ENCODE measurements at places on chromosomes 2 and 18.

DNA sequence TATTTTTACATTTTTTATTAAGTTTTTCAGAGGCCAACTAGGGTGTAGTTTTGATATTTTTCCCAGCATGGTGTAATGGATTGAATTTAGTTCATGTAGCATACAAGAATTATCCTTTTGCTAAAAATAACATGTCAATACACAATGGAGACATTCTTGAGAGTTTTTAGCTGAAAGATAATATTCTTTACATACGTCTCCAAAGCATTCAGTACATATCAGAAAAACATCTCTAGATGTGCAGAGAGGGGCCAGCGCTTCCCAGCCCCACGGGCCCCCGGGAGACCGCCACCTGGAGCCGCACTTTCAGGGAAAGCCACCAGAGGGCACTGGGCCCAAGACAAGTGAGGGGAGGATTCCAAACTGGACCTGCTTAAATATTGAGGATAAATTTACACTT lies 499.4 kb downstream of the GALR1 start:
- no peak for DNase-seq

DNA sequence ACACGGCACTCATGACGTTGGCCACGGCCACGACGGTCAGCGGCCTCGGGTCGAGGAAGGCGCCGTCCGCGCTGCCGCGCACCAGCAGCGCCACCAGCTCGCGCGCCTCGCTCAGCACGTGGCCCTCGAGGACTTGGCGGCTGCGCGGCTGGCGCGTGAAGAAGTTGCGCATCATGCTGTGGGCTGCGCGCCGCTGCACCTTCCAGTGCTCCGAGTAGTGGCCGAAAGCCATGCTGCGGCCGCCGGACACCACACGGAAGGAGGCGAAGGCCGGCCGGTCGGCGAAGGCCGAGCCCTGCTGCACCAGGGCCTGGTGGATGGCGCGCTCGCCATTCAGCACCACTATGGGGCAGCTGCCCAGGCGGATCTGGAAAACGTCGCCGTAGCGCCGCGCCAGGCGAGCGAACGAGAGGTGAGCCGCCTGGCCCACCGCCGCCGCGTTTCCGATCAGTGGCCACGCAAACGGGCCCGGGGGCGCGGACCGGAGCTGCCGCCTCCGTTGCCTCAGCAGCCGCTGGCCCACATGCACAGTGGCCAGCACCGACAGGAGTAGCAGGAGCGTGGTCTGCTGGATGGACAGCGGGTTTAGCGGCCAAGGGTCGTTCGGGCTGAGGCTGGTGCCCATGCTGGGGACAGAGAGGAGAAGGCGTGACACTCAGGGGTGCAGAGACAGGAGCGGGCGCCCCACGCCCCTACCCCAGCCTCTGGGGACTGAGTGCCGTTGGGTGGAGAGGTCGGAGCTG lies 1.0 kb downstream of the CYP1B1 start:
- peak; percentile 33 for DNase-seq

GRCh38 chr2:118114863-118115262 lies 26.6 kb downstream of the INSIG2 start:
- no peak for DNase-seq

DNA sequence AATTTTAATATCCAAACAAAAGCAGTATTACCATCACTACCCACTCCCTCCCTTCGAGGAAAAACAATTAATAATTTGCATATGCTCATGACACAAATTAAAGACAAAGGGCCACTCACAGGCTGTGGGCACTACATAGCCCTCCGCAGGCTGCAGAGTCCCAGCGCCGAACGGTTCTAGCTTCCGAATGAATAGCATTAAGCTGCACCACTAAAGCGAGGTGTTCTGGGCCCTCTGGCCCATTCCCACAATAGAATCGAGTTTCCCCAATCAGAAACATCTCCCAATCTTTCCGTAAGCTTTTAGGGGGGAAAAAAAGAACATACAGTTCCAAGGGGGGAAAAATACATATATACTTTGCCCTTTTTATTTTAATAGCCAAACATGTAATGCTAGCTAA lies 14.5 kb upstream of the SIX3 start:
- DNase-seq: no peak

DNA sequence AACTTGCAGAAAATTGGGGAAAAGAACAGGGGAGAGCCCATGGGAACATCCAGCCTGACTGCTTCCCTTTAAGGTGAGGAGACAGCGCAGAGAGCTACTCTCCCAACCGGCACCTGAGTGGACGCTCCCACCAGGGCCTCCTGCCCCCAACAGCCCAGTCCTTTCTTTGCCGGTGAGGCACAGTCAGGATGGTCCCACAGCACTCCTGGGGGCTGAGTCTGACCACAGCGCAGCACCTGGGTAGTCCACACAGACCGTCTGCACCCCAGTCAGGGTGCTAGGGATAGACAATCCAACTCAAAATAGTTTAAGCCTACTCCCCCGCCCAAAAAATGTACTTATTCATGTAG lies 74.5 kb downstream of the MEX3C start:
- no peak for DNase-seq

DNA sequence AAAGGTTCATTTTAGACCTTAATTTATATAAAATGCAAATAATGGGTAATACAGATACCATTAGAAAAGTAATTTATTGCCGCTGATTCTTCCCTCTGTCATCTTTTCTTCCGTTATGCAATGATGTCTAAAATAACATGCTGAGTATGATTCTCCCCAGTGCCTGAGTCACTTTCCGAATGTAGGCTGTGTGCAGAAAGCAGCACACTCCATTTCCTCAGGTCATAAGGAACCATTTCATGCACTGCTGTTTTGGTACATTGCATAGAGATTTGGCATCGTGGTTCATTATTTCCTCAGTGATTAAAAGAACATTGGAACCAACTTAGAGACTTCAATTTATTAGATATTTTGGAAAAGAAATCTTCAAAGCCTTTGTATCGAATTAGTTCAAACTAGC lies 173.5 kb downstream of the CDH2 start:
- DNase-seq: no peak

DNA sequence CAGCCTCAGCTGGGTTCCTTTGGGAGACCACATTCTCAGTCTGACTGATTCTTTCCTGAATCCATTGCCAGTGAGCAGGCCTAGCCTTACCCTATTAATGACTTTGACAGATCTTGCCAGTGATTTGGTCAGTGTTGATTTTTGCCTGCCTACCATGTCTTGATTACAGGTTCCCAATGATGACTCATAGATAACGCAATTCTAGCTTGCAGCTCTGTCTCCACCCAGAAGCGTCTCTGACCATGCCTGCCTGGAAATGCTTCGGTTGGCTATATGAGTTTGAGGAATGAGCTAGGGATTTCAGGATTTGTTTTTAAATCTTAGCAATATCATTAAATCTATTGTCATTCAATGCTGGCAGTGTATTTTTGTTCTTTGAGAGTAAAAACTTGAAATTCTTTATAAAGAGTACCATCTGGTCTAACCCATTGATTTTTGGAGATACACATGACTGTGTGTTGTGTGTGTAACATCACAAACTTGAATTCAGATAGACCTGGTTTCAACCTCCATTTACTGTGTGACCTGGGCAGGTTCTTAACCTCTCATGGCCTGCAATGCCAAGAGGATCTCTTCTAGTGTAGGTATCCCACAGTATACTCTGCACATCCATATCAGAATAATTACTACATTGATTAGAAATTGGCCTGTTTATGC lies 57.0 kb downstream of the CCDC150 start:
- no peak for DNase-seq

GRCh38 chr2:175567435-175568061 lies 386.0 kb upstream of the ATP5MC3 start:
- no peak for DNase-seq

DNA sequence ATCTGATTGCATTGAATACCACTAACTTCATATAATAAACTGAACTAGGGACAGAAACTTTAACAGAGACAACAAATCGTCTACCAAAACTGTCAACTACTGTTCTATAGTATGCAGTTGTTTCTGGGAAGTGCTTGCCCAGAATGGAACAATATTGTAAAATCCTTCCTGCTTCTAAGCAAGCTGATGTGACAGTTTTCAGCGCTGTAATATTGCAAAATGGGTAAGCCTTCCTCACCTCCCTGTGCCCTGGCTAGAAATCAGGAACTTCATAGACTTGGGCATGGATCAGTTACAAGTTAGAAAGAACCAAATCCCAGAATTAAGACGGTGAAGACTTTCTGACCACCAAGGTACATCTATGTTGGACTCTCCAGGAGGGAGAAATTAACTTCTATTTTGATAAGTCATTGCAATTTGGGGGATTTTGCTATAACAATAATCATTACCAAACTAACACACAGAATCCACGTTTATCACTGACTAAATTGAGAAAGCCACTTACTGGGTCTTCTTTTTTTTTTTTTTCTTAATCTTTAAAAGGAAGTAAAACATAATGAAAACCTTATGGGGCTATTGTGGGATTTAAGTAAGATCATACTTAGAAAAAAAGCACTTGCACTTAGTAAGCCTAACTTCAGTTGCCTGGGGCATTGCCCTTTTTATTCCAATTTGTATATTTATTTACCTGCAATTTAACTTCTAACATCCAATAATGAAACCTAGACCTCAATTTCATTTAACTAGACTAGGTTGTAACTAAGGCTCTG lies 261.5 kb downstream of the TRIB2 start:
- no peak for DNase-seq

- no peak for DNase-seq
These were observed 38.5 kb downstream of the ANO7 start for GRCh38 chr2:241226723-241227572.

DNA sequence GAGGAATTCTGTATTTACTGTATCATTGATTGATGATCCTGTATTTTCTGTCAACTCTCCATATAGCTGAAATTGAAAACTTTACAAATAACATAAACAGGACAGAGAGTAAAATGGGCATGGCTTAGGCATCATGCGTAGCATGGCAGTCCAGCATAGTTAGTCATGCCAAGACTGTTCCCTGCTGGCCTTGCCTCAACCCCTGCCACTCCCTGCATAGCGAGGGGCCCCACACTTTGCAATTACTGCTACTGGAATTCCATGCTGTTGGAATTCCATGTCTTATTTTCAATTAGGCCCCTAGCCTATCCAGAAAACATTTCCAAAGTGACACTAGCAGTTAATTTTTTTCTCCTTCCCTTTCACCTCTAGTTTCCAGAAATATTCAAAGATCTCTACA lies 15.1 kb upstream of the SOX11 start:
- no peak for DNase-seq

GRCh38 chr18:52484977-52485376 lies 145.0 kb downstream of the DCC start:
- DNase-seq: no peak

GRCh38 chr18:59640721-59641120 lies 56.5 kb downstream of the CCBE1 start:
- DNase-seq: no peak

GRCh38 chr18:6865251-6865650 lies 135.7 kb downstream of the ARHGAP28 start:
- DNase-seq: no peak

GRCh38 chr2:61662990-61663389 lies 124.8 kb upstream of the XPO1 start:
- no peak for DNase-seq

DNA sequence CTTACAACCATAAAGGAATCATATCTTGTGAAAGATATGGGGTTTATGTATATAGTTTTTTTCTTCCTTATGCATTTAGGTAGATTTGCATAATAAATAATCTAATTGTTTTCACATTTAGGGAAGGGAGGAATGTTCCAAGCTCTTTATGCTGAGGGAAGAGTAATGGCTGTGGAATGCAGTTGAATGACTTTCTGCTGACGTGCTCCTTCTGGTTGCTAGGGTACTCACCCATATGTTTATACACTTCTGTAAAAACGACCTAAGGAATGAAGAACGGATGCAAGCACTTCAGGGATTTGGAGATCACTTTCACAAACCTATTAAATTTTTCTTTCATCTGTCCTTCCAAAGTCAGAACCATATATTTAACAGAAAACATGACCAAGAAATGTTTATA lies 29.2 kb upstream of the PPP4R1 start:
- no peak for DNase-seq

DNA sequence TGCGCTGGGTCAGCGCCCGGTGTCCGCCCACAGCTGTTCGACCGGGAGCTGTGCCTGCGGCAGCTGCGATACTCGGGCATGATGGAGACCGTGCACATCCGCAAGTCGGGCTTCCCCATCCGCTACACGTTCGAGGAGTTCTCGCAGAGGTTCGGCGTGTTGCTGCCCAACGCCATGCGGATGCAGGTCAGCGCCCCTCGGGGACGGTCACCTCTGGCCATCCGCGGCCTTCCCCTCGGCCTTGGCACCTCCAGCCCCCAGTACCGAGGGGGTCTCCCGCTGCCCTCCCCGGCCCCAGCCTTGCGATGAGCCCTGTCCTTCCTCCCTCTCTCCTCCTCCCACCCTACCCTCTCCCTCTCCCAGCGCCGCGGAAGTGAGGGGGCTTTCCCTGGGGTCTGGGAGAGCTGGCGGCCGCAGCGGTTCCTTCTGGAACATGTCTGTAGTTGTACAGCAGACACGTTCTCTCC lies 53.2 kb upstream of the GPR17 start:
- no peak for DNase-seq

GRCh38 chr2:26852405-26853306 lies 4.7 kb downstream of the DPYSL5 start:
- DNase-seq: no peak

- DNase-seq: no peak
These were observed 219.7 kb downstream of the AFF3 start for GRCh38 chr2:99922664-99923063.

DNA sequence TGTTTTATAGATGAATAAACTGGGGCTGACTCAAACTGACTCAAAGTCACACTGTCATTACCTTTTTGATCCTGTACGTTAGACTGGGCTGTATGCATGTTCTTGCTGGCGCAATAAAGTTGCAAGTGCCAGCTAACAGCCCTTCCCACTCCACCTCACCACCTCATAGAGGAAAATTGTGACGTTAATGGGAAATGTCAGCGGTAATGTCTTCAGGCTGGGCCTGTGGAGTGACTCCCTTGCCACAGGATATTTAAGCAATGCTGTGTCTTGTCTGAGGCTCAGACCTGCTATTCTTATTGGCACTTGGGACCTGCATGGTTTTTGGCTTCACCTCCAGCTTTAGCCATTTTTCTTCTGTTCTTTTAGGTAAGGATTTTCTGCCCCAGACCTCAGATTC lies 25.2 kb upstream of the CASP10 start:
- DNase-seq: no peak

DNA sequence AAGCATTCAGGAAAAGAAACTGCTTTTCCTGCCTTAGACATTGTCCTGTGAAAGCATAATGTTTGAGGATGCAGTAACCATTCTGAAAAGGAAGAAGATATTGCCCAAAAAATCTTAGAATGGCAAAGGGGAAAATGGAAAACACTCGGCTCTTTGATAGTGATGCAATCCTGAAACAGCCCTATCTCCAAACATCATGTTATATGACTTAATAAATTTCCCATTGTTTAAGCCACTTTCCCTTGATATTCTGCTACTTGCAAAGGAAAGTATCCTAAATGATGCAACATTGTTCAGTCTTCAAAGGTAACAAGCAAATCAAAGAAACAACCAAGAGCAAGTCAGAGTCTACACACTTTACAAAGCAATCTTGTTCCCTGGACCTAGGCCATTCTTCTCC lies 78.5 kb downstream of the EXOC6B start:
- no peak for DNase-seq

DNA sequence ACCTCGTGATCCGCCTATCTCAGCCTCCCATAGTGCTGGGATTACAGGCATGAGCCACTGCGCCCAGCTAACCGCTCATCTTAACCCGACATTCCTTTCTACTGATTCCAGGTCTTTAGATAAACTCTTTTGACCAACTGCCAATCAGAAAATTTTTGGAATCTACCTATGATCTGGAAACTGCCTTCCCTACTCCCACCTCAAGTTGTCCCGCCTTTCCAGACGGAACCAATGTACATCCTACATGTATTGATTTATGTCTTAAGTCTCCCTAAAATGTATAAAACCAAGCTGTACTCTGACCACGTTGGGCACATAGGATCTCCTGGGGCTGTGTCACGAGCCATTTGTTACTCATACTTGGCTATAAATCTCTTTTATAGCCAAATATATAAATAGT lies 3.2 kb upstream of the NEU2 start:
- DNase-seq: no peak
